ENCODE measurements at places on chromosomes 7 and 10.

GRCh38 chr7:85512790-85513189, 325.9 kb upstream of the SEMA3D start:
- no peak for DNase-seq

- DNase-seq = no peak
These were observed 131.0 kb upstream of the EEPD1 start for GRCh38 chr7:36021917-36022550.

DNA sequence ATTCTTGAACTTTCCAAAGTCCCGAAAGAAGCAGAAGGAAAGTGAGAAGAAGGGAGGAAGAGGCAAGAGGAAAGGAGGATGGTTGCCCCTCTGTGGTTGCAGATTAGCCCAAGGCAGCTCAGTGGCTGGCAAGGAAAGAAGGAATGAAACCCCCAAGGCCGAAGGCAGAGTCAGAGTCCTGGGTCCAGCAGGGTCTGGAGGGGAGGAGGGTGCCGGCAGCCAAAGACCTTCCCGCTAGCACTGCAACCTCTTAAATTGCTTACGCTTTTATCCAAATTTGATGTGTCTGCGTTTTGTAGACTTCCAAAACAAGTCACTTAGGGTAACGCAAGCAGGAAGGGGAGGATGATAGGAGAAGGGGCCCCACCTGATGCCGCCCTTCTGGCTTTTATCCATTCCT, 7.4 kb upstream of the PFKP start:
- no peak for DNase-seq

DNA sequence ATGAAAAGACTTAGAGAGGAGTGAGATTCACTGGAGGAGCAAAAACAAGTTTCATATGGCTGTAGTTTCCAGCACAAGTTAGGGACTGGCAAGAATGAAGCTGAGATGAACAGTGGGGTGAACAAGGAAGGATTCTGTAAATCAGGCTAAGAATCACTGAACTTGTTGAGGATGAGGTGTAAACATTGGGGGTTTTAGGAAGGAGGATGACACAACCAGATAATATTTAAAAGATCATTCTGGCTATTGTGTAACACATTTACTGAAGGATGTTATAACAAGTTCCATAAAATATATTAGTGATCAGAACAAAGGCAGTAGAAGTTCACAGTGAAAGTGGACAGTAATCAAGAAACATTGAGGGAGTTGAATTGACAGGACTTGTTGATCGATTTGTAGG, 68.9 kb downstream of the CD36 start:
- no peak for DNase-seq

GRCh38 chr7:17255926-17256325, 42.5 kb upstream of the AHR start:
- DNase-seq = no peak

GRCh38 chr10:34711500-34711899, 103.6 kb downstream of the PARD3 start:
- DNase-seq = no peak

DNA sequence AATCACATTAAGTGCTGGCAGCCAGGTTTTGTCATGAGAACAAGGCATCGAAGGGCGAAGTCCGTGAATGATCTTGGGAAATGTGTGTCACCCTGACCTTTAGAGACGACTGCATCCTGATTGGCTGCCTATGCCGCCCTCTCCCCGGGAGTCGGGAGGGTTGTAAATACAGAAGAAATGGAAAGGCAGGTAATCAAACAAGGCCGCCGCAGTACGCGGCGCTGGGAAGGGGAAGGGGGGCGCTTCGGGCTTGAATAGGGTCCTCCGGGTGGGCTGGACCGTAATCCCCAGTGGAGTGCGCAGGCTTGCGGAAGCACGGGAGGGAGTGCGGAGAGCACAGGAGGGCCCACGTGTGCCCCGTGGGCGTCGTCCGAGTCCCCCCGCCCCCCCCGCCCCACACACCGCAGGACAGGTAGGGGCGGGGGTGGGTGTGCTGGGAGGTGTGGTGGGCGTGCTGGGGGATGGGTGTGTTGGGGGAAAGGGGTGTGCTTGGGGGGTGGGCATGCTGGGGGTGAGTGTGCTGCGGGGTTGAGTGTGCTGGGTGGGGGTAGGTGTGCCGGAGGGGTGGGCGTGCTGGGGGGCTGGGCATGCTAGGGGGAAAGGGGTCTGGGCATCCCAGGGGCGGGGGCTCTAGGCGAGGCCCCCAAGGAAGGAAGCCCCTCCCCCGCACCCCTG, 169.4 kb downstream of the ARHGAP12 start:
- DNase-seq = peak; percentile 21

DNA sequence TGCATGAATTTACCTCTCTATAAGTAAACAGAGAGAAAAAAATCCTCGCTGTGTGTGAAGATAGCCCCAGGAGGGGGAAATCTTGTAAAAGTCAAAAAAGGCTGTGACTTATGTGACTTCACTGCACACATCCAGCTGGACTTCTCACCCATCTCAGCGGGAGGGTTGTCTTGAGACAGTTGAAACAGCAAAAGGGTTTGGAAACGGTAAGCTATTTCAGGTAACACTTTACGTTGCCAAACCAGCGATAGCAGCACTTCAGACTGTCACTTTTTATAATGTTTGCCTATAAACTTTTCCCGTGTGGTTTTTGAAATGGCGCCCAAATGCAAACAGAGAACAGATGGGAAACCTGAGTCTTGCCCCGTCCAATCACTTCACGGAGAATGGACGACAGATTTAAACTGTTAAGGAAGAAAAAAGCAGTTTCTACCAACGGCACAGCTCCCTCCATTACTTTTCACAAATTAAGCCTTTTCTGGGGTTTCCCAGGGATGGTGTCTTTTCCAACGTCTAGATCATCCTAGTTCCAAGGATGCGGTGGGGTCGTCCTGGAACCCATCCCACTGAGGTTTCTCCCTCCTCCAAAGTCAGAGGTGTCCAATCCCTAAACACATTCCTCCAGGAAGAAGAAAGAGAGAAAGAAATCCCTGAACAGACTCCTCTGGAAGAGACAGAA, 25.2 kb downstream of the FGFR2 start:
- no peak for DNase-seq

DNA sequence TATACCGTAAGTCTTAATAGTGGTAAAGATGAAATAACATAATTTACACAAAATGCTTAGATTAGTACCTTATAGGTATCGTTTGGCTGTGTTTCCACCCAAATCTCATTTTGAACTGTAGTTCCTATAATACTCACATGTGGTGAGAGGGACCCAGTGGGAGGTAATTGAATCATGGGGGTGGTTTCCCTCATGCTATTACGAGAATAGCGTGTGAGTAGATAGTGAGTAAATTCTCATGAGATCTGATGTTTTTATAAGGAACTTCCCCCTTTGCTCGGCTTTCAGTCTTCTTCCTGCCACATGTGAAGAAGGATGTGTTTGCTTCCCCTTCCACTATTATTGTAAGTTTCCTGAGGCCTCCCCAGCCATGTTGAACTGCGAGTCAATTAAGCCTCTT, 426.3 kb upstream of the POT1 start:
- DNase-seq = no peak

GRCh38 chr10:13882119-13882711, 295.4 kb downstream of the PRPF18 start:
- DNase-seq = no peak
